ENCODE measurements at places on chromosomes 1 and 21.
A peak's percentile ranks its signal among the peaks of the same experiment; 100 is the strongest.

GRCh38 chr1:152869808-152870419, 8.2 kb upstream of the SMCP start:
- peak; percentile 6 for DNase-seq

DNA sequence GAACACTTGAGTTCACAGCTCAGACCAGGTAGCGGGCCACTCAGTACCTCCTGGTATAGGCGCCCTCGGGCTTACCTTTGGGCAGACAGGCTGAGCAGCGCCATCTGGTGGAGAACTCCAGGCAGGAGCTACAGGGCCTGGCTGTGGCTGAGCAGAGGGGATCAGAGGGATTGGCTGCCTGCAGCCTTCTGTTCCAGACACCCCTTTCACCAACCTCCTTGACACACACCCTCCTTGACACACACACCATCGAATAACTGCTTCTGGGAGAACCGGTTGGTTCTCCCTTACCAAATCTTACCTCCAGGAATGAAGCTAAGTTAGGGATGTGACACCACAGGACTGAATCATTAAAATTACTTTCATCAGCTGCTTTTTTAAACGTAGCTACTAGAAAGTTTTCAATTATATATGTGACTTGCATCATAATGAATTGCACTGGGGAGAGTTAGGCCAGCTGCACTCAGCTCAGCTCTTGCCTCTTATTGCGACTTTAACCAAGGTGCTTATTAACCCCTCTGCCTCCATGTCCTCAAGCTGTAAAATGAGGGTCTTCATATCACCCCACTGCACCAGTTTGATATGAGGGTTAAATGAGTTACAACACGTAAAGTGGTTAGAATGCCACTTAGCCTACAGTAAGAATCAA, 6.6 kb downstream of the LIN28A start:
- peak; percentile 74 for DNase-seq

DNA sequence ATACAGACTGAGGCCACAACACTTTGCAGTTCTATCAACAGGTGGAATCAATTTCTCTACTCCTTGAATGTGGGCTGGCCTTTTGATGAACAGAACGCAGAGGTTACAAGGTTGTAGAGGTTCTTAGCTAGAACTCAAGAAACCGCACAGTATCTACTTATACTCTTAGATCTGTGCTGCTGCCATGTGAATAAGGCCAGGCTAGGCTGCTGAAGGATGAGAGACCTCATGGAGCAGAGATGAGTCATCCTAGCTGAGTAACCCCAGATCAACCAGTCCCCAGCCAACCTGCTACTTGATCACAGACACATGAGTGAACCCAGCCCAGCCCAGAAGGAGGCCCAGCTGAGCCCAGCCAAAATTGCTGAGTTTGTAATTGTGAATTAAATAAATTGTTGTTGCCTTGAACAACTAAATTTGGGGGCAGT, 35.3 kb upstream of the BCAR3 start:
- DNase-seq = no peak

DNA sequence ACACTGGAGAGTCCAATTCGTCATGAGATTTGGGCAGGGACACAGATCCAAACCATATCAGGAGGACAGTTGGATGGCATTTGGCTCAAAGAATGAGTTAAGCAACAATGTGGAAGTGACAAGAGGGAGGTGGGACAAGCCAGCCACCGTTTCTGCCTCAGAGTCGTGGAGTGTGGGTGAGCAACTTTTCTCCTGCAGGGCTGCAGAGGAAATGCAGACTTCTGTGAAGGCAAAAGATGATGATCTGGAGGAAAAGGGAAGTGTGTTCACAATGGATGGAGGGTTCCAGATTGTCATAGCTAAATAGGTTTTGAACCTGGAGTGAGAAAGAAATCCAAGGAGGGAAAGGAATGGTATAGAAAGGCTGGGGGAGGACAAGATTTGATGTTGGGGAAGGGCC, 16.4 kb upstream of the KANK4 start:
- DNase-seq = no peak

DNA sequence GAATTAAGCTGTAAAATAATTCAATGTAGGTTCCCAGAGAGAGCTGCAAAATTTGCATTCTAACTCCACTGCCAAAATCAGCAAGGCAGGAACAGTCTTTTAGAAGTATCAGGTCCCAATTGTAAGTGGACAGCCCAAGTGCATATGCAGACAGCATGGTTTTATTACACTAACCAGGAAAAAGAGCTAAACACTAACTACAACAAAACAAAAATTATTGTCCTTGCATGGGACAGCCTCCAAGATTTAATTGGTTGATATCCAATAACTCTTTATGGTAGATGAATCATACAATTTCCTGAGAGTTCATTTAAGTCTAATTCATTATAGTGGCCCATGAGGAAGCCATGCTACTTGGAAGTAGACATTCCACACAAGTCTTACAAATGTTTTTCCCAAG, 154.3 kb upstream of the ZNF648 start:
- no peak for DNase-seq

GRCh38 chr1:194802572-194802971, 1616.2 kb upstream of the B3GALT2 start:
- no peak for DNase-seq

- no peak for DNase-seq
These were observed 196.9 kb upstream of the C8B start for GRCh38 chr1:57162607-57163261.

GRCh38 chr1:237873487-237874211, 17.1 kb downstream of the ZP4 start:
- DNase-seq = no peak

GRCh38 chr1:202376247-202376646, 27.7 kb downstream of the PPP1R12B start:
- no peak for DNase-seq

DNA sequence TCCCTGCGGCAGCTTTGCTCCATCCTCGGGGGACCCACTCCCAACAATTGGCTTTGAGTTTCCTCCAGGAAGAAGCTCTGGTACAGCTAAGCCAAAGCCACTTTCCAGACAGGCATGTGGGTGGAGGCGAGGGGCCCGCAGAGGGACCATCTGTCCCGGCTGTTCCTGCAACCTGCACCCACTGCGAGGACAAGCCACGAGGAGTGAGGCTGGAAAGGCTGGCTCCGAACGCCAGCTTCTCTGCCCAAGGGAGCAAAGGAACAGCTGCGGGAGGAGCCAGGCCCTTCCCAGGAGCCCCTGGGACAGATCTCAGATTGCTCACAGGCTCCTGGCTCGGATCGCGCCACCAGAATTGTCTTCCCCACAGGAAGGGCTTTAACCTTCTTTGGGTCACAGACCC, 28.3 kb upstream of the PEF1 start:
- no peak for DNase-seq

DNA sequence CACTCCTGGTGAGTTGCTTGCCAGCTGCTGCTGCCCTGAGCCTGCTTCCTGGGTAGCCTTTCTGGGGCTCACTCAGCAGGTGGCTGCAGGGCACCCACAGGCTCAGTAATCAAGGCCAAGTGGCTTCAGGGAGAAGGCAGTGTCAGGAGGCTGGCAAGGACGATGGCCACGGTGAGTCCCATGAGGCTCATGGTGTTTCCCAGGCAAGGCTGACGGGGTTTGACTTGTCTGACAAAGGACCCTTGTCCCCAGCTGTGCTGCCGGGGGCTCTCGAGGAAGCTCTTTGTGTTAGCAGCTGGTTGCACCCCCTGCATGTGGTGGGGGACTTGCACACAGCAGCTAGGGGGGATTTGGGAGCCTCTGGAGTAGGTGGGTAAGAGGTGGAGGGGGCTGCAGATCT, 190.5 kb upstream of the C1orf174 start:
- DNase-seq = no peak

GRCh38 chr1:209389975-209390374, 193.5 kb upstream of the CAMK1G start:
- no peak for DNase-seq
